ENCODE measurements at places on chromosomes 13 and 19.

- DNase-seq, result peak; percentile 71
These were observed 16.5 kb upstream of the B3GNT3 start for GRCh38 chr19:17778251-17778967.

GRCh38 chr19:7864690-7865074 is 9.5 kb downstream of the PRR36 start:
- no peak for DNase-seq

DNA sequence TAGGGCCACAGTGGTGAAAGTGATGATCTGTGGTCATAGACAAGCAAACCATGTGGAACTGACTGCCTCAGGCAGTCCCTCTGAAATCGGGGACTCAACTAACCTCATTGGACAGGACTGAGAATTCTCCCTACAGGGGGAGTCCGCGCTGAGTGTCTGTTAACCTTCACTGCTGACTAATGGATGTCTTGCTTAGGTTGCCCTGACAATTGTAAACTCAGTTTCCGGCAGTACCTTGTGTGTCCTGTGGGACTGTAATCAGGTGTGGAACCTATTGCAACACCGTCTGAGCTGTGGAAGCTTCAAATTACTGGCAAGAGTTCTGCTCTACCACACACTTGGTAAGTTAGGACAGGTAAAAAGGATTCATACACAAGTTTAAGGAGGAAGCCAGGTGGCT is 21.8 kb downstream of the ZNF77 start:
- no peak for DNase-seq

GRCh38 chr19:15641901-15642491 is 1.3 kb downstream of the CYP4F3 start:
- no peak for DNase-seq

- no peak for DNase-seq
These were observed 13.2 kb downstream of the NLRP12 start for GRCh38 chr19:53810891-53811290.

DNA sequence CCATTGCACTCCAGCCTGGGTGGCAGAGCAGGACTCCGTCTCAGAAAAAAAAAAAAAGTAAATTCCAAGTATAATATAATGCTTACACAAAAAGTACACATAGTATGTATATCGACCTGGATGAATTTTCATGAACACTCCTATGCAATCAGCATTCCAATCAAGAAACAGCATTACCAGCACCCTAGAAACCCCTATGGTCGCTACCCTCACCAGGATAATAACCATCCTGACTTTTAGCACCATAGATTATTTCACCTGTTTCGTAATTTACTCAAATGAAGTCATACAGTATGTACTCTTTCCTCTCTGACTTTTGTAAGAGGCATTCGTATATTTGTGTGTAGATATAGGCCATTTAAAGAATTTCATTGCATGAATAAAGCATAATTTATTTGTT is 47.6 kb downstream of the PCDH8 start:
- no peak for DNase-seq

DNA sequence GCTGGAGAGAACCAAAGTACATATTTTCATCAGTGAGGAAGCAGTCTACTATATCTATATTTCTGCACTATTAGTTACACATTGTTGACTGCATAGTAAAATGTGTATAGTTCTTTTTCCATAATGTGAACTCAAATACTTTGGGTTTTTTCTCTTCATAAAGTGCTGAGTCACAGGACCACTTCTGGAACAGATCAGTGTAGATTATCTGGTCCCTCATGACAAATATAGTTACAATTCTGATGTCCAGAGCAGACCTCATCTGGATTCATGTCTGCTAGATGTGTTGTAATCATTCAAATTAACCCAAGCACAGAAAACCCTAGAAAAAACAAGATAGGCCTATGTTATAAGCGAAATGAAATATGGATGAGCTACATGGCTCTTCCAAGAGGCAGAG is 171.4 kb downstream of the SUCLA2 start:
- peak; percentile 16 for DNase-seq

GRCh38 chr13:37636701-37637100 is 38.1 kb upstream of the POSTN start:
- DNase-seq, result no peak

- no peak for DNase-seq
These were observed 78.3 kb downstream of the CYSLTR2 start for GRCh38 chr13:48731957-48732569.

- DNase-seq, result no peak
These were observed 109.0 kb downstream of the STARD13 start for GRCh38 chr13:33176526-33176925.

GRCh38 chr19:610801-611480 is 21.3 kb downstream of the HCN2 start:
- peak; percentile 78 for DNase-seq

DNA sequence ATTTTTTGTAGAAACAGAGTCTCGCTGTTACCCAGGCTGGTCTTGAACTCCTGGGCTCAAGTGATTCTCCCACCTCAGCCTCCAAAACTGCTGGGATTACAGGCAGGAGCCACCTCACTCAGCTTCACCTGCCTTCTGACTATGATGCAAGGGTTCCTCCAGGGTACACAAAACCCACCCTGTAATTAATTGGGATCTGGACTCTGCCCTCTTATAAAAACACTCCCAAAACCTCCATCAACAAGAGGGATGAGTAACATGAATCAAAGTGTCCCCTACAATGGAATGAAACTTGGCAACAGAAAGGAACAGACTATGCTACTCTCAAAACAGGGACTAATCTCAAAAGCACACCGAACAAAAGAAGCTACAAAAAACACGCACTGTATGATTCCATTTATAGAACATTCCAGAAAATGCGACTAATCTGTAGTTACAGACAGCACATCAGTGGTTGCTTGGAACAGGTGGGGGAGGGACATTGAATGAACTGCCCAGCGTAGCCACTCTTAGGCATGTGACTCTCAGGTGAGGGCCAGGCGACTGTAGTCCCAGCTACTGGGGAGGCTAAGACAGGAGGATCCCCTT is 3.2 kb upstream of the PRR36 start:
- DNase-seq, result no peak

DNA sequence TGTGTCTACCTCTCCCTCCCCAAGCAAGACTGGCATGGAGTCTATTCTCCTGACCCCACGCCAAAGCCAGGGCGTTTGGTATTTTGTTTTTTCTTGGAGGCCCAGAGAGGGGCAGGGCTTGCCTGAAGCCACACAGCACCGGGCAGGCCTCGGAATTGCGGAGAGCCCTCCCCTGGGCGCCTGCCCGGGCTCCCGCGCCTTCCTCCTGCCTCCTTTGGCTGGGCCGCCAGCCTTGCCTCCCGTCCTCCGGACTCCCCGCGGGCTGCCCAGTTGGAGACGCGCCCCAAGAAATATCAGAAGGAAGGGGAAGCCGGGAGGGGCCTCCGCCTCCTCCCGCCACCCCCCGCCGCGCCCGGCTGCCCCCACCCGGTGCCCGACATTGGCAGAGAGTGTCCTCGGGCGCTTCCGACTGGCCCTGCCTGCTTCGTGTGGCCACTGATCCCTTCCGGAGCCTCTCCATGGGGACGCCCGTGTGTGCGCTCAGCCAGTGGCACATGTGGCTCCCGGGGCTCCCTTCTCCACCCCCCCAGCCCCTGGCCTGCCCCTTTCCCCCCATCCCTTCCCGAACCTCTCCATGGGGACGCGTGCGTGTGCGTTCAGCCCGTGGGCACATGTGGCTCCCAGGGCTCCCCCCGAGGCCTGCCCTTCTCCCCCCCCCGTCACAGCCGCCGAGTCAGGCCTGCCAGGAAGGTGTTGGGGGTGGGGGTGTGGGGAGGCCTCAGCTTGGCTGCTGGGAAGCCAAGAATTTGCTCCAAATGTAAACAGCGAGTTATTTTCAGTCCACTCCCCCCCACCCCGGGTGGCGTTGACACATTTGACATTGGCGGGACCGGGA is 37.3 kb downstream of the NFIC start:
- DNase-seq, result no peak

GRCh38 chr13:28220166-28220565 is 81.8 kb downstream of the PAN3 start:
- DNase-seq, result no peak

DNA sequence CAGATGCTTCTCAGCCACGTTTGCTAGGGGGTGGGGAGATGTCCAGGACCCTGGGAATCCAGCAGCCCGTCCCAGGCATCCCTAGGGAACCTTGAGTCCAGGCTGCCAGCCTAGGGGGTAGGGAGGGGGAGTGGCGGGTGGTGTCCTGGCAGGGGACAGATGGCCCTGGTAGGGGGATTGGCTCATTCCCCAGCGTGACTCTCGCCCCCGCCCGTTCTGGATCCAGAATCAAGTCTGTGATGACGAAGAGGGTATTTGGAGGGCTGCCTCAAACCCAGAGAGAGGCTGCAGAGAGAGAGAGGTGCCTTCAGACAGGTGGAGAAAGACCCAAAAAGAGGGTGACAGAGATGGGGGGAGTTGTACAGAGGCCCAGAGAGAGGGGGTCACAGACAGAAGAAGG is 4.1 kb downstream of the SLC17A7 start:
- no peak for DNase-seq

DNA sequence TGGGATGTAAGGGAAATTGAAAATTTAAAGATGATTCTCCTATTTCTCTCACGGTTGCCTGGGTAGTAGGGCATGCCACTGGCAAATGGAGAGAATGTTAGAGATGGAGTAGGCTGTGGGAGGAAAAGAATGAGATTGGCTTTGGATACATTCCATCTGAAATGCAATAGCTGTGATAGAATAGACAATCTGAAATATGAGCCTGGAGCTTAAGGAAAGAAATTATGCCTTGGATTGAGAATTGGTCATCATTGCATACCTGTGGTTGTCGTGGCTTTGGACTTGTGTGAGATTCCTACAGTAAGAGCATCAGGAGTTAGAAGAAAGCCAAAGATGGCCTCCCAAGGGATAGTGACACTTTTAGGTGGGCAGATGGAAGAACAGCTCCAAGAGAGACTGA is 305.1 kb upstream of the SLC10A2 start:
- no peak for DNase-seq

DNA sequence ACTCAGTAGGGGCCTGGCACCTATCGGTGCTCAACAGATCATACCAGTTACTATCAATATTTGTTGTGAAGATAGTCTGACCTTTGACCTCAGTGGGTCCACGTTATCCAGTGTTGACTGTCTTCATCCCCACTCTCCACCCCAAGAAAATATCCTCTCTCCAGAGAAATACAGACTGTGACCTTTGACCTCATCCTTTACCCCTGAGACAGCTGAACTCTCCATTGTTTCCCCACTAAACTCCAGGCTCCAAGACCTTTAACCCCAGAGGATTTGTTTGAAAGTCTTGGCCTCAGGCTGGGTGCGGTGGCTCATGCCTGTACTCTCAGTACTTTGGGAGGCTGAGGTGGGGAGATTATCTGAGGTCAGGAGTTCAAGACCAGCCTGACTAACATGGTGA is 22.6 kb upstream of the PPP5C start:
- DNase-seq, result no peak

- DNase-seq, result no peak
These were observed 1323.5 kb upstream of the SLC10A2 start for GRCh38 chr13:104389691-104390090.

DNA sequence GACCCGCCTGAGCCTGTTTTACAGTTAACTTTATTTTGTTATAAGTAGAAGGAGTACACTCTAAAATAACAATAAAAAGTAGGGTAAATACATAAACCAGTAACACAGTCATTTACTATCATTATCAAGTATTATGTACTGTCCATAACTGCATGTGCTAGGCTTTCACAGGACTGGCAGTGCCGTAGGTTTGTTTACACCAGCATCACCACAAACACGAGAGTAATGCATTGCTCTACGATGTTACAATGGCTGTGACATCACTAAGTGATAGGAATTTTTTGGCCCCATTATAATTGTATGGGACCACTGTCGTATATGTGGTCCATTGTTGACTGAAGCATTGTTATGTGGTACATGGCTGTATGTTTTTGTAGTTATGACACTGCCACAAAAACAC is 41.3 kb upstream of the SLC7A9 start:
- no peak for DNase-seq

- no peak for DNase-seq
These were observed 25.9 kb upstream of the SLC46A3 start for GRCh38 chr13:28744656-28745055.

DNA sequence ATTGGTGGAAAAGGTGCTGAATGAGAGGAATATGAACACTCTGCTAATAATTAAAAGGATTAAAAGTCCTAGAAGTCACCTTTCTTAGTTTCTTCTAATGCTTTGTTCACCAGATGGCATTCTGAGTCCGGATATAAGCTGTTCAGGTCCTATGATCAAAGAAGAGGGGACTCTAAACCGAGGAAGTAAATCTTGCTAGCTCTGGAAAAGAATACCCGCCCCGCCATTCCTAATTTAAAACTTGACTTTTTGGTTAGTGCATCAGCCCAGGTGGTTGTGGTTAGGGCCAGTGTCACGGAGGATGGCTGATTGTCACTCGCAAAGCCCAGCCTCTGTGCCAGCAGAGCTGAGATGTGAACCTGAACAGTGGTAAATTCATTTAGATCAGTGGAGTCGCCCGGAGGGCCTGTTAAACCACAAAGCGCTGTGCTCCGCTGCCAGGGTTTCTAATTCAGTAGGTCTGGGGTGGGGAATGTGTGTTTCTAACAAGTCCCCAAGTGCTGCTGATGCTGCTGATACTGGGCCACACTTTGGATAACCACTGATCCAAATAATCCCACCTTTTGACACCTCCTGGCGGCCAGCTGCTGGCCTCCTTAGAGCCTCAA is 425.4 kb downstream of the DCT start:
- DNase-seq, result no peak

DNA sequence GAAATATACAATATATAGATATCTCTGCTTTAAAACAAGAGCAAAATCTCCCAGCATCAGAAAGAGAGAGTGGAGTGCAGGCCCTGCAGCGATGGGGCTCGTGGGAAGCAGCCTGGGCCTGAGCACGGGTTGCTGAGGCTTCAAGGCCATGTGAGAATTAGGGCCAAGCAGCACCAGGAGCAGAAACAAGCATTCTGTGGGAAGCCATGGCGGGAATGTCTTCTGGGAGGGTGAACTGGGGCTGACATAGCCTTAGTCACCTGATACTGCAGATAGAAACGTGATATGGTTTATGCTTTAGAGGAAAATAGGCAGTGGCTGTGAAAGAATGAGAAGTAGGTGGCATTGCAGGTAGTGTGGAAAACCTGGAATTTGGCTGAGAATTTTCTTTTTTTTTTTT is 472.3 kb downstream of the IRS2 start:
- DNase-seq, result no peak

GRCh38 chr19:40494191-40494838 is 27.5 kb downstream of the SPTBN4 start:
- DNase-seq, result no peak

DNA sequence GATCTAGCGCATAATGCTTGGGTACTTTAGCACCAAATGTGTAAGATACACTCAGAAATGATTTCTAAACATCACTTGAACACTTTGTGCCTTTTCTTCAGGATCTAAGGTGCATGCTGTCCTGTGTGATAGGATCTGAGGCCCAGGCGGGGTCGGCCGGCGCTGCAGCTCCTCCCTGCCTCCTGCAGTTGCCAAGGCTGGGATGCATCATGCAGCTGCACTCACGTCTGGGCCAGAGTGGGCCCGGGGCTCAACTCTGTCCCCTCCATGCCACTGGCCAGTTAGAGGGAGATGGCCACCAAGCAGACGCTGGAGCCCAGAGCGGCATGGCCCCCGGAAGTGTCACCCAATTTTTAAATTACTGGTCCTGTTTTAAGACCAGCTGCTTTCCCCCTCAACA is 29.3 kb upstream of the CD33 start:
- no peak for DNase-seq
